ENCODE measurements at places on chromosomes 4 and X.

DNA sequence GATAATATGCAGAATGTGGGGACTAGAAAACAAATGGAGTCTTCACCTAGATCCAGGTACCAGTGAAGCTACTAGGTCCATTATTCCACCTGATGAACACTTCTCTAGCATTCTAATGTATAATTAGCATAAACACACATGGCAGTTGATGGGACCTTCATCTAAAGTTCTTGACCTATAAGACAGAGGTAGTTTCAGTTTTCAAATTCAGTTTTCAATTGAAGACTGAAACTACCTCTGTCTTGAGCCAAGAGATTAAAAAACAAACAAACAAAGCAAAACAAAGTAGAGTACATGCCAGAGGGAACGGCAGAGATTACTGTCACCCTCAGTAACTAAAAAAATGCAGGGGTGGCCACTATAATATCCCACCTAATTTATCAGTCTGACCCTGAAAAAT lies 199.9 kb upstream of the NEIL3 start:
- DNase-seq = no peak

DNA sequence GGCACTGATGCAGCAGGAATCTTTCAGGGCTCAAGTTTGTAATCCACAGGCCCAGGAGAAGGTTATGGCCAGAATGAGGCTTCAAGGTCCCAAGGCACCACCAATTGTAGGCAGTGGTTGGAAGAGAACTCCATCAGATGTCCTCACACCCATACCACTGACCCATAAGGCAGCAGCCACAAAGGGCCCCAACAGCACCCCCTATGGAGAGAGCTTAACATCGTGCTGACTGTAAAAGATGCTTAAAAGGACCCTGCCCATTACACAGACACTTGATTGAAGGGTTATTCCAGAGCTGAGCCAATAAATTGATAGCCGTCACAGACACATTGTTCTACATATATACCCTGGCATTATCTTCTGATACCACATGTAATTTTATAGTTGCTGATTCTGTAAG lies 113.7 kb downstream of the SOWAHB start:
- no peak for DNase-seq

- DNase-seq = no peak
These were observed 82.9 kb upstream of the NLGN4X start for GRCh38 chrX:6311540-6311939.

GRCh38 chrX:46676399-46677356 lies 82.2 kb downstream of the SLC9A7 start:
- no peak for DNase-seq

DNA sequence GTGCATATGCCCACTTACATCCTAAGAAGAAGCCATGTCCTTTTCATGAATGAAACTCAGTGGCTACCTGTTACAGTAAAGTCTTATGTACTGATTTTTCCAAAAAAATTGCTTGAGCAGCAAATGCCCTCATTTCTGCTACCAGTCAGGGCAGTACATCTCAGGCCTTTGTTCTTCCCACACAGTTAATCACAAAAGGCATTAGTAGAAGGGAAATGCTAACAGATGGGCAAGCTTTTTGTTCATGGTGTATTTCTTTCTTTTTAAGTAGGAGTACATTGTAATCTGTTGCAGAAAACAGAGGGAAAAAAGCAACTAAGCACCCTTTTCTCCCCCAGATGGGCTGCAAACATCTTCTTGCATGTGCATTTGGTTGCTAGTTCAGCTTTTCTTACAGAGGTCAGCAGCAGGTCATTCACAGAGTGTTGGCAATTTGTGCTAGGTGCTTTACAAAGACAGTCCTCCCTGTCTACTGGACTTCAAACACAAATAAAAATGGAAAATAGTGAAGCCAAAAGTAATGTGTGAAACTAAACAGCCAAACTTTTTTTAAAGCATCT lies 373.4 kb downstream of the PRDM5 start:
- no peak for DNase-seq

- DNase-seq = no peak
These were observed 63.2 kb downstream of the SH3RF1 start for GRCh38 chr4:169207436-169208089.

- no peak for DNase-seq
These were observed 674 bp upstream of the DIAPH2 start for GRCh38 chrX:96683997-96684338.

- no peak for DNase-seq
These were observed 112.6 kb downstream of the ATP10D start for GRCh38 chr4:47597696-47598095.

DNA sequence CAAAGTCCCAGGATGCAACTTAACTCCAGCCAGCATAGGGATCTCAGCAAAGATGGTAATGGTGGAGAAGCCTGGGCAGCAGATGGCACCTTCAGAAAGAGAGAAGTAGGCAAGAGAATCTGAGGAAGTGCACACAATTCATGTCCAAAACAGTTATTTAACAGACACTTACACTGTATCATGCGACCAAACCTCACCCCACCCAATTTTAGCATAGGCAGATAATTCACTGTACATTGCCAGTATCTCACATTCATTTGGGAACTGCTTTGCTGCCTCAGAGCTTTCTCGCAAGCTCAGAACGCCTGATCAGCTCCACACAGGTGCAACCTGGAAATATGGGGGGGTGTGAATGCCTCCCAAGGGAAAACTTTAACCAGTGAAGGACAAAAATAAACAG lies 143.0 kb upstream of the MAOA start:
- DNase-seq = no peak

GRCh38 chrX:123975180-123975579 lies 13.7 kb downstream of the STAG2 start:
- no peak for DNase-seq

DNA sequence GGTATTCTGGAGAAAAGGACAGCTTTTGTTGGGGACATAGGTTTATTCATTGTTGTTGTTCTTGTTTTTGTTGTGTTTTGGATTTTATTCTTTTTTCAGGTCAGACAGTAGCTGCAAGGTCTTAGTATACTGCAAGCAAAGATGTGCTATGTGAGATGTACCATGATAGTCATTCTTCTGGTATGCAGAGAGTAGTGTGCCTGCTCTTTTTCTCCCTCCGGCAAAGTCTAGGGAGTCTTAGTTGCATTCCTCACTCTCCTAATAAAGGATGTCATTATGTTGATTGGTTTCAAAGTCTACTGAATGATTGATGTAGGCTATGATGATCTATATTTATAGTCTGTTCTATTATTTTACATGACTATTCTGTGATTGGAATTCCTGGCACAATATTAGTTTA lies 119.9 kb upstream of the POF1B start:
- DNase-seq = no peak

DNA sequence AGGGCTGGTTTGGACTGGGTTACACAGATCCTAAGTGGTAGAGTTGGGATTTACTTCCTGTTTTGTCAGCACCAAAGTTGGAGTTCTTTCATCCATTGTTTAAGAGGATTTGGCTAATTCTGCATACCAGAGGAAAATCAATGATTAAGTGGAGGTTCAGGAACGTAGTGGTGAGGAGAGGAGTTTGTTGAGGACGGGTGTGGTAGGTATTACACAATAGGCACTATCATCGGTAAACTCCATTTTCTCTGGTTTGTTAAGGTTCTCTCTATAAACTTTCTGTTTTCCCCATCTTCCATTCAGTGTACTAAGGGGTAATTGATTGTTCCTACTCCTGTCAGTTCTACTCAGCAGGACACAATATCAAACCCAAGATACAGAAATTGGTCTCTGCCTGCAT lies 107.5 kb upstream of the VCX2 start:
- DNase-seq = no peak

GRCh38 chr4:119189638-119190037 lies 22.9 kb upstream of the USP53 start:
- DNase-seq = no peak

DNA sequence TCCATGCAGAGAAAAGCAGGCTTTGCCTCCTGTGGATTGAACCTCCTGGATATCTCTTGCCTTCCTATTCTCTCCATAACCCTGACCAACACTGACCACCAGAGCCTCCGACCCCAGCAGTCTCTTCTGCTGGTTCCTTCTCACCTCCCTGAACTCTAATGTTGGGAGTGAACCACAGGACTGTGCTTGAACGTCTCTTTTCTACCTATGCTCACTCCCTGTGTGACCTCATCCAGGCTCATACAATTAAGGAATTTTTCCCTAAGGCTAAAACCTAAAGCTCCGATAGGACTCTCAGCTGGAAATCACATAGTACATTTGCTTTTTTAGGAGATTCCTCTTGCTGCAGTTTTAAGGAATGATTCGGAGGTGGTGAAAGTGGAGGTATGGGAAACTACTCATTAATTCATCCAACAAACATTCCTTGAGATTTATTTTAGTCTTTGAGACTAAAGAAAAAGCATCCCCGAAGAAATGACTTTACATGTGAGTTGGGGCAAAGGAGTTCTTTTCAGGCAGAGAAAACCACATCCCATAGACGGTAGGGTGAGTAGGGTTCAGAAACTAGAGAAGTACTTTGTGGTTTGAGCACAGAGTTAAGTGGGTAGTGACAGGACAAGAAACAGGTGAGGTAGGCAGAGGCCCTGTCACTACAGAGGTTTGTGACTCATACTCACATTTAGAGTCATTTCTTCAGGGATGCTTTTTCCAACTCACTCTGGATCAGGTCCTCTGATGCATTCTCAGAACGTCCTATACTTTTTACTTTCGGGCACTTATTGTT lies 30.8 kb downstream of the NDNF start:
- no peak for DNase-seq

- DNase-seq = no peak
These were observed 193.4 kb upstream of the EDNRA start for GRCh38 chr4:147287588-147287890.

- DNase-seq = no peak
These were observed 1707.4 kb downstream of the PCDH7 start for GRCh38 chr4:32427566-32427965.

GRCh38 chrX:58025979-58026378 lies 115.7 kb upstream of the ZXDA start:
- no peak for DNase-seq

DNA sequence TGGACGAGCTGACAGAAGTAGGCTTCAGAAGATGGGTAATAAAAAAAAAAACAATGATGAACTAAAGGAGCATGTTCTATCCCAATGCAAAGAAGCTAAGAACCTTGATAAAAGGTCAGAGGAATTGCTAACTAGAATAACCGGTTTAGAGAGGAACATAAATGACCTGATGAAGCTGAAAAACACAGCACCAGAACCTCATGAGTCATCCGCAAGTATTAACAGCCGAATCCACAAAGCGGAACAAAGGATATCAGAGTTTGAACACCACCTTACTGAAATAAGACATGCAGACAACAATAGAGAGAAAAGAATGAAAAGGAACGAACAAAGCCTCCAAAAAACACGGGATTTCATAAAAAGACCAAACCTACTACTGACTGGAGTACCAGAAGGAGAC lies 10.5 kb downstream of the NELFA start:
- no peak for DNase-seq

GRCh38 chrX:11386001-11386523 lies 92.8 kb downstream of the AMELX start:
- DNase-seq = no peak

GRCh38 chr4:75612306-75612705 lies 18.0 kb downstream of the CDKL2 start:
- DNase-seq = no peak

DNA sequence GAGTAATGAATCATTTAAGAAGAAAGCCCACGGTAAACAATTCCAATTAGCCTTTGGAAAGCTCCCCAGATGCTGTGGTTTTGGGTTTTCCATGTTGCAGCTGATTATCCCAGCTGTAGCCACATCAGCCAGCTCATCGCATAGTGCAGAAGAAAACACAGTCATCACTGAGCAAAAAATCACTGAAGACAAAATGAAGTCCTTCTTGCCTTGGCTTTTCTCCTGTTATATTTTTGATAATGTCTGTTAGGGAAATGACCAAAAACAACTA lies 193.0 kb upstream of the C1QTNF7 start:
- DNase-seq = no peak

DNA sequence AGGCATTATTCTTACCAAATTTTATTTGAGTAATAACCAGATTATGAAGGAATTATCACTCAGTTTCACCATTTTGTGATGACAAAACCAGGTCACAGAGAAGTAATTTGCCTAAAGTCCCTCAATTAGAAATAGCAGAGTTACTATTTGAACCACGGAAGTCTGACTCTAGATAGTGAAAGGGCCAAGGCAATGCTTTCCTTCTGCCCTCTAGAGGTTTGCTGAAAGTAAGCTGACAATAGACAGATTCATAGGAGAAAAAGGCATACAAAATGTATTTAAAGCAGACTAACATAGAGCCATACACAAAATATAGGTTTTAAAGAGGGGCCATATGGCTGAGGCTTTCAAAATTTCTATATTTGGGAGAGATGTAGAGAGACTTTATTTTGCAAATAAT lies 43.1 kb downstream of the CXXC4 start:
- DNase-seq = no peak

GRCh38 chrX:118853596-118853995 lies 30.0 kb downstream of the ZCCHC12 start:
- no peak for DNase-seq

GRCh38 chr4:40265910-40266274 lies 69.1 kb downstream of the RHOH start:
- DNase-seq = no peak

DNA sequence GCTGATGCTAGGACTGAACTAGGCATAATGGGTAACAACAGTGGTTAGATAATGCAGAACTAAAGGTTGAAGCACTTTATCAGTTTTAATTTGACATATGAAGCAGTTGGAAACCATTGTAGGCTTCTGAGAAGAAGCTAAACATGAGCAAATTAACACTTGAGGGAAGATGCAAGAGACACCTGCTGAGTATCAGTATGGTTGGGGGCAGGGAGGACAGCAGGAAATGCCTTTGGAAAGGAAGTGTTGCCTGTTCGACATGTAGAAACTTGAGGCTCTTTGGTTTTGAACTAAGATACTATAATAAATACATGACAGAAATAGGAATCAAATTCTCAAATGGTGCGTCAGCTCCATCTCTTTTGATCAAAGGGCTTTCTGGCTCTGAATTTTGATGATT lies 115.6 kb downstream of the FHIP1A start:
- DNase-seq = no peak

DNA sequence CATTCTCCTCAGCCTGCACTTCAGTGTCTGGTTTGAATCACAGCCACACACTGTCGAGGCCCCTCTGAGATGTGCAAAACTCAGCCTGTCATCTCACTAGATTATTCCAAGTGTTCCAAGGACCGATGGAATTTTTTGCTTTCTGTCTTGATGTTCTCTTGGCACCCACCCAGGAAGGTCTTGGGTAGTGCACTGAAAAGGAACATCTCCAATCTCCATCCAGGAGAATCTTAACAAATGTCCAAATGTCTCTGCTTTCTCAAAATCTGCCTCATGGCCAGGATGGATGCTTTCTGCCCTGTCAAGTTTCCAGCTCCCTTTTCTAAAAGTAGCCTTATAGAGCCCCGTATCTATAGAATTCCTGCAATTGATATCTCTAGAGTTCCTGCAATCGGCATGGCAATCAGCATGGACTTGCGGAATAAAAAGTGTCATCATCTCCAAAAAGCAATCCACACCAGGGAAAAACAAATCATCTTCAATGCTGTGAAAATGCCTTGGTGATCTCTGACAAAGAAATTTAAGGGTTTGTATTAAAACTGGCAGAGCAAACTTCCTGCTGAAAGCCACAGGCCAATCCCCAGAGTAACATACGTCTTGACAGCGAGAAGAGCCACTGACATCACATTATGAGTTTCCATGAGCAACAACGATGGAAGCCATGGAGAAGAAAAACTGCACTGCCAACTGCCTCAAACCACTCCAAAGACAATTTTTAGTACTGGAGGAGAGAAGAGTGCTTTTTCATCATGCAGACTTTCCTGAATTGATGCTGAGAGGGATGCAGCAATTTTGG lies 215.3 kb upstream of the FAM9B start:
- DNase-seq = no peak
